ENCODE measurements at places on chromosomes 1 and 21. TPM values are rescaled to one million over a fixed set of nuclear protein-coding genes. Genes with fewer than 3 reads are reported as not detected.

- DNase-seq = no peak
Measured at GRCh38 chr1:67226688-67227087, 60.4 kb downstream of the IL23R start.

The WNT3A gene
- 0.14 TPM for polyA plus RNA-seq

GRCh38 chr1:222529916-222530315 lies 18.0 kb downstream of the HHIPL2 start:
- no peak for DNase-seq

DNA sequence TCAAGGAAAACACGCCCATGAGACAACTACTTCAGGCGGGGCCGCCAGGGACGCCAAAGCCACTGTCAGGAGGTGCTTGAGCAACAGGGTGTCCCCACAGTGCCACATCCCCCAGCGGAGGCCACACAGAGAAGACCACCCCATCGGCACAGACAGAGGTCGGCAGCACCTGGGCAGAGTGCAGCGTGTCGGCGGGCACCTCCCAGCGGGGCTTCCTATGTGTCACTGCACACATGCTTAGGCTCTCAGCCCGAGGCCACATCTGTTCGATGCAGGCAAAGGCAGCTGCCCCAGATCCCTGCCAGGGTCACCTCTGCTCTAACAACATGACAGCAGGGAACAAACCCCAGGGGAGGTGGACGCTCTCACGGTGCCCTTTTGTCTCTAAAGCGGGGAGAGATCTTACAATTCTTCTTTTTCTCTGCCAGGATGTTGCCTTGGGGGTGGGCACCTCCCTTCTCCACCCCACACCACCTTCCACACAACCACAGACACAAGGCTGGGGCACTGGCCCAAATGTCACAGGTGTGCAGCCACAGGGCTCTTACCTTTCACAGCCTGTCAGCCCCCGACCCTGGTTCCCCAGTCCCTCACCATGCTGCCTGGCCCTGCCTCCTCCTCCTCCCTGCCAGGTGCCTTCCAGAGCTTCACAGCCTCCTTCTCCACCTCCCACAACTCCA lies 4.2 kb downstream of the KRTAP10-8 start:
- no peak for DNase-seq

The SH3BGRL3 gene
- polyA plus RNA-seq = 110 TPM

DNA sequence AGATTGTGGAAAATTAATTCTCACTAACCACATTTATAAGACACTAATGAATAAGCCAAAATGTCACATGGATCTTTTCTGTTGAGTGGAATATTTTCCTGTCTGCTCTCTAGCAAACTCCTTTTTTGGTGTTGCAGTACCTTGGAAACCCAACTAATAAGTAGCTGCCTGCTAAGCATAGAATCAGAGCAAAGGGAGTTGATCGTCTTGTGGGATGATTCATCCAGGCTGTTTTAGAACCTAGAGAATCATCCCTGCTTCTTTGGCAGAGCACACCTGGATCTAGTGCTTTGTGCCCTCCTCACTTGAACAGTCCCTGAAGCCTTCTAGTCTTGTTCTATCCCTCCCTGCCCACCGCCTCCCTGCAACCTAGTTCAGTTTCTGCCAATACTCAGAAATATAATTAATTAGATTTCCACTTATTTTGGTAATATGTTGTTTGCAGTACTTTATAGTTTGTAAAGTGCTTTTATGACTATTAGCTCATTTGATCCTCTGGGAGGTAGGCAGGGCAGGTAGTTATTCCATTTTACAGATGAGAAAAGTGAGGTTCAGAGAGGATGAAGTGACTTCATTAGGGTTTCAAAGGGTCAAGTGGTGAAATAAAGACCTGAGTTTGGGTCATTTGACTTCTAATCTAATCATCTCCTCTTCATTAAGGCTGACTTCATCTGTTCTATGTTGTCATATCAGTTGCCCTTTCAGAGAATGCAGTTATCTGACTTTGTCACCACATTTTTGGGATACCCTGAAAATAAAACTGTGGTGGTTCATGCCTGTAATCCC lies 2.5 kb downstream of the AGO4 start:
- DNase-seq = no peak

DNA sequence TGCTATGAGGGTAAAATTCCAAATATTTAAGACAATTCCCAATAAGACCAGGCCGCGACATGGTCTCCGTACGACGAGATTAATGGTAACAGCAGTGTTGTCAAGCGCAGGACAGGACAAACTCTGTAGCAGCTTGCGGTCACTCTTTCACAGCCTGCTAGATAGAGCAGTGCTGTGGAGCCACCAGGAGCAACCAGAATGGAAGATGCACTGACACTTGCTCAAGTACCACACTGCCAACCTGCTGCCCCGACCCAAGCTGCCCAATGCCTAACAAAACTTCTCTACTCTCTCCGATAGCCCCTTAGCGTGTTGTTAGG lies 636 bp downstream of the WARS2 start:
- no peak for DNase-seq

GRCh38 chr1:201717286-201717685 lies 111.7 kb upstream of the IPO9 start:
- no peak for DNase-seq

- DNase-seq = no peak
Measured at GRCh38 chr1:168799927-168800605, 71.1 kb upstream of the DPT start.

The RCSD1 gene
- 13.5 TPM for polyA plus RNA-seq

DNA sequence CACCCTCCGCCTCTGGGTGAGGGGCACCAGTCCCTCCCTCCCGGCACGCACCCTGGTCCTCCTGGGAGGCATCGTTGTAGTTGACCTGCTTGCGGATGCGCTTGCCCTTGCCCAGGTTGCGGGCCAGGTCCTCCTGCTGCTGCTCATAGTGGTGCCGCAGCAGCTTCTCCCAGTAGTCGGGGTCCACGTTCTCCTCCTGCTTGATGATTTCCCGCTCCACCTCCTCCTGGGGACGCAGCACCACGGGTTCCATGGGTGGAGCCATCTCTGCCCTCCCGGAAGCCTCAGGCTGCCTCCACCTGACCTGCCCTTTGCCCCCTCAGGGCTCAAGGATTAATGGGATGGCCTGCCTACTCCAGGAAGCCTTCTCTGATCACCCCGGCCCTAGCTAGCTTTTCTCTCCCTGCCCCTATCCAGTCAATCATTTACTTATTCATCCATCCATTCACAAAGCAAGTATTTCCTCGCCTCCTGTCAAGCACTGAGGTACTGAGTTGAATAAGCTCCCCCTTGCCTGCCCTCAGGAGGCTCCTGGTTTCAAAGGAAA lies 53.5 kb downstream of the CHD5 start:
- DNase-seq = no peak
